ENCODE measurements at places on chromosomes 2 and 18.

- DNase-seq: no peak
These were observed 241.4 kb downstream of the KCNS3 start for GRCh38 chr2:18119883-18120282.

DNA sequence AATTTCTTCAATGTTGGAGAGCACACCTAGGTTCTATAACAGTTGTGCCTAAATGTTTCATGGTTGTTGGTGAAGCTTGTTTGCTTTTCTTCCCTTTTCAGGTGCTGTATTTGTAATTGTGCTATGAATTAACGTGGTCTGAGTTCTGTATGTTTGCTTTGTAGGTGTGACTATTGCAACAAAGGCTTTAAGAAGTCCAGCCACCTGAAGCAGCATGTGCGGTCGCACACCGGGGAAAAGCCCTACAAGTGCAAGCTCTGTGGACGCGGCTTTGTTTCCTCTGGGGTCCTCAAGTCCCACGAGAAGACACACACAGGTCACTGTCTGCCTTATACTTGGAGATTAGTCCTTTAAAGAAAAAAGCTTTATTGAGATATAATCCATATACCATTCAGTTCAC, 91.2 kb downstream of the ZNF236 start:
- DNase-seq: peak; percentile 98

DNA sequence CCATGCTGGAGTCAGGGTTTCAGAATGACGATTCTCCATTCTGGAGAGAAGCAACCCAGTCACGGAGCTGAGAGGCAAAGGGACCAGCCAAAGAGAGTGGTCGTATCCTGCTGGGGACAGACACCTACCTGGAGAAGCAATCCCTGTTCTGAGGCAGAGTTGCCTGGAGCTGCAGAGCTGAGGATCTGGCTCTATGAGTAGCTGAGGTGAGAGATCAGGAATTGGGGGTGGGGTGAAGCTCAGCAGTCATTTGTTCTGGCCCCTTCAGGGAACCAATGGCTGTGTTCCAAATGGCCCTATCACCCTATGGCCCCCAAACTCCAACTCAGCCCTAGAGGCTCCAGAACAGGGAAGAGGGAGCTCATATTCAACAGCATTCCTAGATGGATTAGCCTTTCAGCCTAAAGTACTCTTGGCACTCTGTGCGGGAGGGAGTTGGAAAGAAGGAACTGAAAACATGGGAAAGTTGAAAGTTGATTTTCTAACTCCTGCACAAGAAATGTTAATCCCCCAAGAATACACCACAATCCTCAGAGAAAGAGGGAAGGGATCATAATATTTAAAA, 3.3 kb upstream of the ATRAID start:
- no peak for DNase-seq

DNA sequence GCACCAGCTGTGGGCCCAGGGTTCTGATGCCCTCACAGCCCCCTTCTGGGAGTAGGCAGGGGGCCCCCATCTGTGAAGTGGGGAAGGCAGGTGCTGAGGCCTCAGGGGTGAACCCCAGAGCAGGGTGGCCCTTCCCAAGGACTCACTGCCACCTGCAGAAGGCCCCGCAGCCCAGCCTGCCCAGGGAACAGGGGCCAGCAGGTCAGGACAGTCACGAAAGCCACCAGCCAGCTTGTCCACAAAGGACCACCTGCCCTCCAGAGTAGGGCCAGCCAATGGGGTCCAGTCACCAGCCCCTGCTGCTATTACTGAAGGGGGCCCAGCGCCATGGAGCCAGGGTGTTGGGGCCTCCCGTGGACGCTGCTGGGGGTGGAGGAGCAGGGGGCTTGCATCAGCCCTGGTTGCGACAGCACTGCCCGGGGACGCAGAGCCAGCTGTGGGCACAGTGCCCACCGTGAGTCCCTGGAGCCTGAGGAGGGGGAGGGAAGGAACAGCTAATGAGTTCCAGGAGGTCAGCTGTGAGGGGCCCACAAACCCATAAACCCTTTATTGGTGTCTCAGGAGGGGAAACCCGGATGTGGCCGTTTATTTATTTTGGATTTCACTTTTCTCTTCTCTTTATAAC, 11.5 kb upstream of the SNED1 start:
- DNase-seq: no peak

GRCh38 chr2:65605743-65606058, 173.3 kb upstream of the SPRED2 start:
- DNase-seq: no peak

- no peak for DNase-seq
These were observed 740.3 kb downstream of the NRXN1 start for GRCh38 chr2:50291610-50292009.

DNA sequence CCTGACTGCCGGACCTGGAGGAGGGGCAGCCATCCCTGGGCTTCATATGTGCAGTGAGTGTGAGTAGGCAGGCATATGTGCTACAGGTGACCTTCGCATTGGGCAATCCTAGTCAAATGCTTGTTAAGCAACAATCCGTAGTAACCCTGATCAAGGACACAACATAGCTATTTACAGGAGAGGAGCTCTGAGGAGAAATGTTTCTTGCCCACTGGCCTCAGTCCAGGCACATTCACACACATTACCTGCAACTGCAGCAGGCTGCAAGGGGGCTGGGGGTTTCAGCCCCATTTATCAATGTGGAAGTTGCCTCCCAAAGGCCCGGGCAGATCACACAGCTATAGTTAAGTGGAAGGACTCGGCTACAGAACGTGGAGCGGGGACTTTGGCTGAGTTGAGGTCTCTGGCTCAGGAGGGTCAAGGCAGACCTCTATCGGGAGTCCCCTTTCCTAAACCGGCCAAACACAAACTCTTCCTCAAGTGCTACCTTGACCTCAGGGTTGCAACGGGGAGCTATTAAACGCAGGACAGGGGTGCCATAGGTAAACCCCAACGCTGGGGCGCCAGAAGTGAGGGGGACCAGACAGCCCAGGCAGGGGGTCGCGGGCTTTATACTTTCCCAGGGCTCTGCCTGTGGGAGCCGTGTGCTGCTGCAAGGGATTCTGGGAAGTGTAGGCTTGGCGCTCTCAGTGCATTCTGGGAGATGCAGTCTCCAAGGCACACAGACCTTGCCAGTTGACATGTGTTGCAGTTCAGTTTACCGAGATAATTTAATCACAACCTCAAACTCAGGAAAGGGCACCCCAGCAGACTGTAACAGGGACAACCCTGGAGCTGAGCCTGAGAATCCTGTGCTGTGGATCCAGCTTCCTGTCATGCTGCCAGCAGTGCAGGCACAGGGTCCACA, 9.4 kb downstream of the KHK start:
- DNase-seq: peak; percentile 28

DNA sequence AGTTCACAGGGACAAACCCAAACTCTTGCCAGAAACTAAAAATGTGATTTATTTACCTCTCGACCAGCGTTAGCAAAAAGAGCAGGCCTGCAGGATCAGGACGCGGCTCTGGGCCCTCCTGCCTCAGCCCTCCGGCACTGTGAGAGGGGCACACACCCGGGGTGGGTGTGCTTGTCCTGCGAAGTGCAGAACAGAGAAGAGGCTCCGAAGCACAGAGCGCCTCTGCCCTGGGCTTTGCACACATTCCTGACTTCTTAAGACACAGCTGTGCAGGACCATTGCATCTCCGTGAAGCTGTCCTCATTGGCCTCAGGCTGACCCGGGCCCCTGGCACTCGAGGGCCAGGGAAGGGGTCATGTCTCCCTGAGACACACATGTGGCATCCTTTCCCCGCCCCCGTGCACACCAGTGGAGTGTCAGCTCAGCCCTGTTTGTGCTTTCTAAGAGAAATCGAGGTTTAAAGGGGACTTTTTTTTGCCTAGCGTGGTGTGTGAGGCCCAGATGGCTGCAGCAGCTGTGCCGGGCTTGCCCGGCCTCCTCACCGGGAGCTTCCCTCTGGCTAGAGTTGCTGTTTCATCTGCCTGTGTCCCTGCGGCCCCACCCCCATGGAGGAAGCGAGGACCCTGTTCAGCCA, 9.9 kb upstream of the NFATC1 start:
- DNase-seq: no peak

- no peak for DNase-seq
These were observed 1277.7 kb upstream of the NXPH2 start for GRCh38 chr2:140057928-140058327.

DNA sequence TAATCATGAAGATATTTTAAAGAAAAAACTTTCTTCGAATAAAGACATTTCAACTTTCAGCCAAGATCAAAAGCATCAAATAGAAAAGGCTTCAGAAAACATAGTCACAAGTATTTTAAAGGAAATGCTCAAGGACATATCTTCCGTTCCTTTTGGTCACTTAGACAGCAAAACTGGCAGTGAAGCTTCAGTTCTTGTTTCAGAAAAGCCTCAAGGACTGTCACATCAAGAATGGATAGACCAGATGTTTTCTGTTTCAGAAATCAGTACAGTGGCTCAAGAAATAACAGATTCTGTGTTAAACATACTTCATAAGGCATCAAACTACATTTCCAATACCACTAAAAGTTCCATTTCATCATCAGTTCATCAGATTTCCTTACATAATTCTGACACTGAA, 51.8 kb downstream of the FSIP2 start:
- DNase-seq: no peak

- DNase-seq: no peak
These were observed 86.1 kb downstream of the FASTKD2 start for GRCh38 chr2:206851521-206851920.

GRCh38 chr2:74919827-74920226, 38.6 kb upstream of the POLE4 start:
- DNase-seq: peak; percentile 40
